ENCODE measurements at places on chromosomes 6 and 20. TPM values are rescaled to one million over a fixed set of nuclear protein-coding genes. Genes with fewer than 3 reads are reported as not detected.
A peak's percentile ranks its signal among the peaks of the same experiment; 100 is the strongest.

DNA sequence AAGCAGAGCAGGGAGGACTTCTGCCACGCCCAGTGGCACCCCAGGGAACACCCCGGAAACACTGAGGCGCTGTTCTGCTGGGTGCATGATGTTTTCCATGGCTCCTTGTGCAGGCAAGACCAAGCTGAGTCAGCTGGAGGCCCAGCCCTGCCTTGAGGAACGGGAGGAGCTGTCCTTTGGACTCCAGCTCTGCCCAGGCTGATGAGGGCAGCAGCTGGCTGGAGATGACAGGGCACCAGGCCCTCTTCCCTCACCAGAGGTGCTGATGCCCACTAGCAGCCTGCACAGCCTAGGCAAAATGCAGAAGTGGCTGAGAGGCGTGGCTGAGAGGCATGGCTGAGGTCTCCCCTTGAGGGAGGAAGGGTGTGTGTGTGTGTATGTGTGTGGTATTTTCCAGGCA, 2.4 kb downstream of the C6orf132 start:
- peak; percentile 28 for DNase-seq
- peak overlapping the region; percentile 18 for H3K27ac ChIP-seq
- H3K36me3 ChIP-seq, result no peaks in the 10 kb centered on the region
- H3K4me1 ChIP-seq, result peaks cover 61% of the 10 kb centered on the region

- no peaks in the 10 kb centered on the region for H3K27me3 ChIP-seq
- H3K4me1 ChIP-seq, result peaks cover 48% of the 10 kb centered on the region
- no peaks in the 10 kb centered on the region for H3K36me3 ChIP-seq
These were observed 34.5 kb upstream of the FUCA2 start for GRCh38 chr6:143545976-143546547.

- DNase-seq, result no peak
- no peak overlapping the region for H3K4me3 ChIP-seq
- H3K4me1 ChIP-seq, result peaks cover 27% of the 10 kb centered on the region
- H3K27me3 ChIP-seq, result no peaks in the 10 kb centered on the region
These were observed 68.8 kb downstream of the UTRN start for GRCh38 chr6:144353871-144354314.

DNA sequence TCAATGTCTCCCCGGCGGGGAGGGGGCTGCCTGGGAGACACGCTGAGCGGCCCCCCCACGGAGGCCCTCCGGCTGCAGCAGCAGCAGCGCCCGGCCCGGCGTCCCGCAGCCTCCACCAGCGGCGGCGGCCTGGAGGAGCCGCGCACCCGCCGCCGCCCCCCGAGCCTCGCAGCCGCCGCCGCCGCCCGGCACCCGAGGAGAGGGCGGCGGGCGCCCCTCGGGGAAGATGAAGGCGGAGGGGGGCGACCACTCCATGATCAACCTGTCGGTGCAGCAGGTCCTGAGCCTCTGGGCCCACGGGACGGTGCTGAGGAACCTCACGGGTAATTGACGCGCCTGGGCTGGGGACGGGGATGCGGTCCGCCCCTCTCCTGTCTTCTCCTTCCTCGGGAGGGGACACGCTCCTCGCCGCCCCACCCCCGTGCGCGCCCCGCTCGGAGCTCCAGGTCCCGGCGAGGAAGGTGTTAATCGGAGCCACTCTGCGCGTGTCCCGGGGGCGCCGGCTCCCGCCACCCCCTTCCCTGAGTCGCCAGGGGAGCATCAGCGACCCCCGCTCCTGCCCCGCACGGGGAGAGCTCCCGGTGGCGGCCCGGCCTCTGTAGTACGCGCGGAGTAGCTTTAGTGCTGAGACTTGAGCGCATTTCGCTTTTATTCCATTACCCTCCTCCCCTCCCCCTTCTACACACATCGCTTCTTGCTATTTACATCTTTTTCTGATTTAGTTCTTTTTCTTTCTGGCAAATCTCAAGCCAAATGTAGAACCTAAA, 686 bp downstream of the TMEM170B start:
- no peak overlapping the region for H3K27ac ChIP-seq
- no peak for DNase-seq
- H3K4me1 ChIP-seq, result peaks cover 6% of the 10 kb centered on the region

OR2H1 gene
- not detected for total RNA-seq

DNA sequence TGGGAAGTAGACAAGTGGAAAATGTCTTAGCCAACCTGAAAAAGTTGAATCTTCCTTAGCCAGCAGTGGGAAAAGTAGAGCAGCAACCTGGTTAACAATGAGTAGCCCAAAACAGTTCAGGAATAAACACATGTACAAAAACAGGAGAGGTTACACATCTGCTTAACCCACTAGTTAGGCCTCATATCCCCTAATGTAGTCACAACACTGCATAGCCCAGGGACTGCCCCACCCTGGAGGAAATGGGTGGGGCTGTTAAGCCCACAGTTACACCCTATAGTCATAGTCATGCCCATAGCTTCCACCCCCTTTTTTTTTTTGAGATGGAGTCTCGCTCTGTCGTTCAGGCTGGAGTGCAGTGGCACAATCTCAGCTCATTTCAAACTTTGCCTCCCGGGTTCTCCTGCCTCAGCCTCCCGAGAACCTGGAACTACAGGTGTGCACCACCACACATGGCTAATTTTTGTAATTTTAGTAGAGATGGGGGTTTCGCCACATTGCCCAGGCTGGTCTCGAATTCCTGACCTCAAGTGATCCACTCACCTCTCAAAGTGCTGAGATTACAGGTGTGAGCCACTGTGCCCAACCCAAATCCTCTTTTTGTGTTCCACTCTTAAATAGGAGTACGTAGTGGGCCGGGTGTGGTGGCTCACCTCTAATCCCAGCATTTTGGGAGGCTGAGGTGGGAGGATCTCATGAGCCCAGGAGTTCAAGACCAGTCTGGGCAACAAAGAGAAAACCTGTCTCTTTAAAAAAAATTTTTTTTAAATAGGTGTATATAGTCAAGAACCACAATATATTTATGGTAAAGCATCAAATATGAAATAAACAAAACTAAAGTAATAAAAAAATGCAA, 24.5 kb downstream of the ILRUN start:
- peak; percentile 38 for DNase-seq
- peaks cover 6% of the 10 kb centered on the region for H3K36me3 ChIP-seq
- peaks cover 56% of the 10 kb centered on the region for H3K4me1 ChIP-seq
- H3K27ac ChIP-seq, result peak overlapping the region; percentile 79
- H3K4me3 ChIP-seq, result peak overlapping the region; percentile 20
- peaks cover 2% of the 10 kb centered on the region for H3K27me3 ChIP-seq
